ENCODE measurements at places on chromosomes 5 and 9. TPM values are rescaled to one million over a fixed set of nuclear protein-coding genes. Genes with fewer than 3 reads are reported as not detected.

- peak overlapping the region; percentile 96 for H3K4me3 ChIP-seq
- DNase-seq = no peak
- H3K27ac ChIP-seq = no peak overlapping the region
- H3K4me1 ChIP-seq = peaks cover 39% of the 10 kb centered on the region
- peaks cover 10% of the 10 kb centered on the region for H3K36me3 ChIP-seq
- peaks cover 8% of the 10 kb centered on the region for H3K27me3 ChIP-seq
Measured at GRCh38 chr9:121199921-121200320, 1.7 kb downstream of the RAB14 start.

The SPAAR gene
- total RNA-seq = 32.0 TPM

DNA sequence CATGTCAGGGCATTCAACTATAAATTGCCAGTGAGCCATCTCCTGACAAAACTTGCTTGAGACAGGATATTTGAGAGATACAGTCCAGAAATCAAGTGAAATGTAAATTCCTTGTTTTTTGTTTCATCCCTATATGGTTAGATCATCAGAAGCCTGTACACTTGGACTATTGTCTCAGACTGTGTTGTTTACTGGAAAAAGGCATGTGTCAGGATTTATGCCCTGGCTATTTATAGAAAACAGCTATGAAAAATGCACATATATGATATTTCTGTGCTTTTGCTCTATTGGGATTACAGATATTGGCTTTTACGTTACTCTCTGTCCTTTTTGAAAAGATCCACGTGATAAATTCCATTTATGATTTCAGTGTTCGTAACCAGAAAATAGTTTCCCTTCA lies 44.2 kb downstream of the IL31RA start:
- H3K4me1 ChIP-seq = no peaks in the 10 kb centered on the region
- H3K27me3 ChIP-seq = peaks cover 1% of the 10 kb centered on the region
- no peak for DNase-seq
- no peaks in the 10 kb centered on the region for H3K36me3 ChIP-seq
- H3K4me3 ChIP-seq = no peak overlapping the region

- no peaks in the 10 kb centered on the region for H3K27me3 ChIP-seq
- no peak for DNase-seq
Measured at GRCh38 chr5:146466521-146467349, 19.6 kb downstream of the TCERG1 start.

The AQP3 gene
- total RNA-seq = 6.0 TPM

DNA sequence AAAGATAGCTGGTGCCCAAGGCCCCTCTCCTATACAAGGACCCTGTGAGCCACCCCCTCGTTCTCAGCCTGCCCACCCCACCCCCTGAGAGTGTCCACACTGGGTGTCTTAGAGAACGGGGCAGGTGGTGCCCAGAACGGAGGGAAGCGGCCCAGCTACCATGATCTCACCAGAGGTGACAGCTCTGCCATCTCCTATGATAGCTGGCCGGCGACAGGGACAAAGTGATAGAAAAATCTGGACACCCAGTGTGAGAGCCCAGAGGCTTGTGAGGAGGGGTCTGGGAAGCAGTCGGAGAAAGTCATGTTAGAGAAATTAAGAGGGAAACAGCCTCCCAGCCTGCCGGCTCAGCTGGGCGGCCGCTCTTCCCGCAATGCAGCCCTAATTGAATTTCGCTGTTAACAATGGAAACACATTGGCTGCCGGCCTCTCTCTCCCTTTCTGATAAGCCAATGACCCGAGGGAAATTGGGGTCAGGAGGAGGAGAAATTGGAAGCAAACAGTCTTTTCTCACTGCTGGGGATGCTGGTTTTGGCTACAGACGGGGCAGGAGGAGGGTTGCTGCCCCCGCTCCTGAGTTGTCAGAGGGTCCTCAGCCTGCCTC lies 32.3 kb downstream of the HK3 start:
- peaks cover 3% of the 10 kb centered on the region for H3K4me1 ChIP-seq
- DNase-seq = no peak
- no peak overlapping the region for H3K27ac ChIP-seq
- H3K27me3 ChIP-seq = peaks cover 12% of the 10 kb centered on the region
- H3K4me3 ChIP-seq = no peak overlapping the region

- H3K27ac ChIP-seq = no peak overlapping the region
- peaks cover 14% of the 10 kb centered on the region for H3K27me3 ChIP-seq
- no peak for DNase-seq
- peak overlapping the region; percentile 15 for H3K4me3 ChIP-seq
Measured at GRCh38 chr5:148653291-148653835, 964 bp downstream of the HTR4 start.

The CCNI2 gene
- not detected for total RNA-seq

The RBM27 gene
- 15.2 TPM for total RNA-seq

GRCh38 chr9:34563262-34563661 lies 26.3 kb downstream of the CNTFR start:
- no peak overlapping the region for H3K4me3 ChIP-seq
- H3K36me3 ChIP-seq = peaks cover 6% of the 10 kb centered on the region
- peaks cover 22% of the 10 kb centered on the region for H3K27me3 ChIP-seq
- H3K27ac ChIP-seq = no peak overlapping the region
- H3K4me1 ChIP-seq = peaks cover 44% of the 10 kb centered on the region

DNA sequence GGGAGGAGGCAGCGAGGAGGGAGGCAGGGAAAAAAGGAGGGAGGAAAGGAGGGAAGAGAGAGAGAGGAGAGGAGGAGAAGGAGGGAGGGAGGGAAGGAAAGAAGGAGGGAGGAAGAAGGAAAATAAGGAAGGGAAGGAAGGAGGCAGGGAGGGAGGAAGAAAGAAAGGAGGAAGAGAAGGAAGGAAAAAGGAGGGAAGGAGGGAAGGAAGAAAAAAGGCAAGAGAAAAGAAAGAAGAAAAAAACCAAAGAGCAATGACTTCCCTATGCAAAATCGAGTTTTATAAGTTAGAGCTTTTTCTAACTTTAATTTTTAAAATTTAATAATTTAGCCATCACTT lies 413 bp upstream of the GFI1B start:
- no peak for DNase-seq
- H3K4me3 ChIP-seq = no peak overlapping the region
- H3K27me3 ChIP-seq = peaks cover 2% of the 10 kb centered on the region
- peaks cover 11% of the 10 kb centered on the region for H3K4me1 ChIP-seq
- no peaks in the 10 kb centered on the region for H3K36me3 ChIP-seq

The TLR4 gene
- 7.9 TPM for total RNA-seq

The HCN1 gene
- not detected for total RNA-seq
